ENCODE measurements at places on chromosomes 3 and 15.

- peak; percentile 19 for DNase-seq
Observed at GRCh38 chr15:60477916-60478565, 901 bp downstream of the ICE2 start.

DNA sequence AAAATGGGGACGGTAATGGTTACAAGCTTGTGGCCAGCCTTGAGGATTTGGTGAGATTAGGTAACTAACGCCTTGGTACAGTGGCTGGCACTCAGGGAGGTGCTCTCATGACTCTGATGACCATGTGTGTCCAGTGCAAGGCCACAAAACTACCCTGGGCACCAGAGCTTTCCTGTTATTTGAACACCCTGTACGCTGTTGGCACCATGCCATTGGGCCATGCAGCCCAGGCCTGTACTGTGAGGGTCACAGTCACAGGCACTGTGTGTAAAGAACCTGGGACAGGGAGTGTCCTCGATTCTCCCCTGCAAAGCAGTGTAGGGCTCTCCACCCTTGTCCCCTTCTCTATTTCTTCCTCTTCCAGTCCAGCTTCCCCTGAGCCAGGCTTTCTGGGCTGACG lies 6.3 kb downstream of the TMEM43 start:
- DNase-seq = no peak

- peak; percentile 27 for DNase-seq
Observed at GRCh38 chr15:92683511-92683834, 27.9 kb upstream of the FAM174B start.

DNA sequence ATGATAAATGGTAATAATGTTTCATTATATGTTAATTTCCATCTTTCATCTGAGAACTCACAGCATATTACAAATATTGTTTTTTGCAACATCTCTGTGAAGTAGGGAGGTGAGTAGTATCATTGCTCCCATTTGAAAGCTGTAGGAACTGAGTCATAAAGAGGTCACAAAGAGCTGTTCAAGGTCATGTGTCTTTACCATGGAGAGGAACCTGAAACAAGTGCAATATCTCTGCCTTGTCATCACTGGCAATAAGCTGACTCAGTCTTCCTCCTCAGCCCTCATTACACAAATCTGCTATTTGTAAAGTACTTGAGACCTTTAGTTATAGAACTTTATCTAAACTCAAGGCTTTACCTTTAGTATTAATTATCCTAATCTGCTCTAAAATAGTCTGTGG lies 4.4 kb upstream of the ATP13A4 start:
- no peak for DNase-seq

GRCh38 chr3:133038089-133038730 lies at the start of gene TMEM108:
Gene TMEM108, plus strand, starts transcription at chr3:133038391.
- DNase-seq = peak; percentile 83

DNA sequence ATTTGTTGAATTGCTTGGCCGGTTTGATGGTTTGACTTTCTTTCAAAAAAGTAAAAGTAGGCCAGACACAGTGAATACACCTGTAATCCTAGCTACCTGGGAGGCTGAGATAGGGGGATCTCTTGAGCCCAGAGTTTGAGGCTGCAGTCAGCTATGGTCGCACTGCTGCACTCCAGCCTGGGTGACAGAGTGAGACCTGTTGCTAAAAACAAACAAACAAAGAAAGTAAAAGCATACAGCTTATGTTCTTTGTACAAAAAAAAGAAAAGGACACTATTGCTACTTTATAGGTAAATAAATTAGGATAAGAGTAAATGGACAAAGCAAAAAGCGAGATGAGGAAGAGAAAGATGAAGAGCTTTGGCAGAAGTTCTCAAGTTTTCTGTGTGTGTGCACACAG lies 13.9 kb upstream of the FEZF2 start:
- no peak for DNase-seq

GRCh38 chr15:67415181-67415580 lies 105.8 kb upstream of the C15orf61 start:
- DNase-seq = no peak

GRCh38 chr3:122101646-122102045 lies 46.5 kb downstream of the CD86 start:
- DNase-seq = no peak

DNA sequence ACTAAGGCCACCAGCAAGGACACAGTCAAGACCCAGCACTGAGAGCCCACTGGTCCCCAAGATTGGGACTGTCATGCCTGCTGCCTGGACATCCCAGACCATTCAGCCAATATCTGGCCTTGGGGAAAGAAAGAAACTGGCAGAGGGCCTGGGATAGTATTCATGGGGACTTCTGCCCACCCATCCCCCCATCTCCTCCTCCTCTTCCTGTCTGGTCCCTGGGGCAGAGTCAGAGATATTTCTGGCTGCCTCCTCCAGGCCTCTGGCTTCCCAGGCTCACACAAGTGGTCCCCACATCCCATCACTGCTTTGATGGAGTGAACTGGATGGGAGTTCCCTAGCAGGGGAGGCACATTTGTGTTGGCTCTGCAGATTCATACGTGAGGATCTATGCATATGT lies 4.2 kb upstream of the RASL12 start:
- no peak for DNase-seq

- no peak for DNase-seq
Observed at GRCh38 chr15:63971904-63972303, 74.4 kb downstream of the DAPK2 start.

DNA sequence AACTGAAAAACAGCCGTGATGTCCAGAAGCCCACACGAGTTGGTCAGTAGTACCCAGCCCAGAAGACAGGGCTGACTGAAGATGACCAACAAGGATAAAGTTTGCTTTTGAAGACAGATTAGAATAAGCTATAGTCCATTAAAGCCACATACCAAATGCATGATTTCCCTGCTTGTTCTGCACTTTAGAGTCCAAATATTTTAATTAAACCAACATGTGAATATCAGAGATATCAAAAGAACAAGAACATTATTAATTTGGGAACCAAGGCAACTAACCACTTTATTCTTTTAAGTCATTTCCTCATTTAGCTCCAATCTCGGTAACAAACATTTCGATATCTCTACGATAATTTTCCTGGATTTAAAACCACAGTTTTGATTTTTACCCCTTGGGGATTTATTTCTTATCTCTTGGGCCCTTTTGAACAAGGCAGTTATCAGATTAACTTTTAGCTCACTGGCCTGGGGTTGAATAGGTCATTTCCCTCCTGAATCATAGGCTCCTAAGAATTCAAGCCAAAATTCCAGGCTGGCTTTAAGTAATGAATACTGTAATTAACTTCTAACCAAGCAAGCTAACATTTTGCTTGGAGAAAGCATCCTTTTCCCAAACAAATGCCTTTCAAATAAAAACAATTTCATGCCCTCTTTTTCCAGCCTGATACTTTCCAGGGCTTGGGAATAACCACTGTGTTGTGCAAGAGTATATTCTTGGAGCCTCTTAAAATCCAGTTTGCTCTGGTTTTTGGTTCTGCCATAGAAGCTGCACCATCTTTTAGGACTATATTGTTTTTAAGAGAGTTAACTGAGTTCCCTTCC lies 102.9 kb upstream of the NR2E3 start:
- no peak for DNase-seq
